ENCODE measurements at places on chromosomes 16 and 17.

DNA sequence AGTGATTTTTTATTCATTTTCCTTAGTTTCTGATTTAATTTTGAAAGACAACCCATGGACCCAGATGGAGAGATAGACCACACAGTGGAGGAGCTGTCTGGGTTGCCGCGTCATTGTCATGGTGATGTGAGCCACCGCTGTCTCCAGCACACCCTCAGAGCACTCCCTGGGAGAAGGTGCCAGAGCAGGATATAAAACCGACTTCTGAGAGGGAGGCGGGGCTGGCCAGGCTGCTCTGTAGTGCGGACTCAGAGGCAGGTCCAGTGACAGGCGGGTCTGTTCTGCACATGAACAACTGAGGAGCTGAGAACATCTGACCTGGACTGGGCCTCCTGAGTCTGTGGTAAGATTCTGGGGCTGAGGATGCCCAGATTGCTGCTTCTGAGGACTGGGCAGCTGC is 216.3 kb upstream of the NLRP1 start:
- no peak for DNase-seq

GRCh38 chr16:59259950-59260319 is 525.8 kb upstream of the GOT2 start:
- DNase-seq, result no peak

DNA sequence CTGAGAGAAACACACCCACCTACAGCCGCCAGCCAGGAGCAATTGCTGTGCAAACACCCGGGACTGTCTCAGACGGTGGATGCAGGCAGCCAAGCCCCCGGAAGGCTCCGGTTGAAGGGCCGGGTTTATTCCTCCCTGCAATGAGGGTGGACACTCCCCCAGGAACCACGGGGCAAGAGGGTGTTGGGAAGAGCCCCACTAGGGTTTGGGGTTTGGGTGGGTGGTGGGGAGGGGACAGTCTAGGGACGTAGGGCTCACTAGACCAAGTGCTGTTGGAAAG is 19.2 kb downstream of the JPH3 start:
- DNase-seq, result no peak

GRCh38 chr17:82976982-82977488 is 102.4 kb upstream of the METRNL start:
- DNase-seq, result no peak

DNA sequence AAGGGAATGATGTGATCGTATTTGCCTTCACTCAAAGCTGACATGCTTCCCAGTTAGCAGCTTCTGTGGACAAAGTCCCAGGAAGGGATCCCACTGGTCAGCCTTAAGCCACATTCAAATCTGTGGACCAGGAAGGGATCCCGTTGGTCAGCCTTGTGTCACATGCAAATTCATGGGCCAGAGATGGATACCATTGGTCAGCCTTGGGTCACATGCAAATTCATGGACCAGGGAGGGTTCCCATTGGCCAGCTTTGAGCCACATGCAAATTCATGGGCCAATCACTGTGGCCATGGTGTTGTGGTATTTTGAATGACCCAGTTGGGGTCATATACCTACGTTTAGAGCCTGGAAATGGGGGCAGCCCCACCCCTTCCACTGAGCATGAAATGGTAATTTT is 201.6 kb downstream of the HS3ST4 start:
- no peak for DNase-seq

GRCh38 chr16:79287424-79287917 is 313.1 kb downstream of the MAF start:
- DNase-seq, result no peak

- no peak for DNase-seq
Measured at GRCh38 chr16:3030222-3031212, 6.2 kb downstream of the BICDL2 start.

GRCh38 chr17:987931-988330 is 8.4 kb upstream of the NXN start:
- DNase-seq, result no peak

GRCh38 chr17:58323366-58324055 is 5.1 kb downstream of the TSPOAP1 start:
- no peak for DNase-seq

DNA sequence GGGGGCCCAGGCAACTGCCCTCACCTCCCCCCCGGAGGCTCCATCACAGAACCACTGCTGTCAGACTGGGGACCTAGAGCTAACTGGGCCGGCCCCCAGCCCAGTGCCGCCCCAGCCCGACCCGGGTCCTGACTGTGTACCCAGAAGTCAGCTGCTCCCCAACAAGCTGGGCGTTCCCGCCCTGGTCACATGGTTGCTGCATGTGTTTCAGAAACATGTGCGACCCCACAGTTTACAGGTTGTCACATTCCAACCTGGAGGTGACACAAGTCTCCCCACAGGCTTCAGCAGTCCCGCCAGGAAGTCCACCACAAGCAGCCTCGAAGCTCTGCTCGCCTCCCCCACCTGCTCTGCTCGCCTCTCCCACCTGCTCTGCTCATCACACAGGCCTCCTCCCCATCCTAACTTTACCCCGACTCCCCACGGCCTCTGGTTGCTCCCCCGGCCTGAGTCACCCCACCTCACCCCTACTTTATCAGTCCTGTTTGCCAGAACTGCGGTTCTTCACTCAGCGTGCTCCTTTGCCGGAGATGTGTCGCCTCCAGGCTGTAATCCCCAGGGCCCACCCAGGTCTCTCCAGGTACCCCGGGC is 968 bp downstream of the MRPL28 start:
- DNase-seq, result peak; percentile 14

- DNase-seq, result no peak
Measured at GRCh38 chr17:59962739-59963318, 1.7 kb downstream of the RNFT1 start.

- DNase-seq, result no peak
Measured at GRCh38 chr17:77462090-77462489, 321.3 kb downstream of the SEC14L1 start.

- DNase-seq, result no peak
Measured at GRCh38 chr16:23348579-23349469, 46.7 kb downstream of the SCNN1B start.

GRCh38 chr16:70746040-70746707 is 54.8 kb downstream of the VAC14 start:
- DNase-seq, result peak; percentile 68

GRCh38 chr17:67030641-67031040 is 13.7 kb upstream of the CACNG1 start:
- DNase-seq, result no peak

DNA sequence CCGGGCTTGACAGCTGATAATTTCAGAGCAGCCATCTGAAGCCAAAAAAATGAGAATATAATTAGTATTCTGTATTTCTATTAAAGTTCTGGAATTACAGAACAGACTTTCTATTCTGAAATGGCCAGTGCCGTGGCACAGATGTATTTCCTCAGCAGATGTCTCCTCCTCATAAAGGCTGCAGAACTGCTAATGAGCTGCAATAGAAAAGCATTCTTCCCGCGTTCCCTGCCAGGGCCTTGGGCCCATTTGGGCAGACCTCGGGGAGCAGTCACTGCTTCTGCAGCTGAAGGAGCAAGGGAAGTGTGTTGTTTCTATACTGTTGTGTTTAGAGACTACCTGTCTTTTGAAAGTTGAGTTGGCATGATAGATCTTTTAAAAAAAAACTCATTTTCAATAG is 152.6 kb upstream of the CACNG5 start:
- DNase-seq, result no peak

DNA sequence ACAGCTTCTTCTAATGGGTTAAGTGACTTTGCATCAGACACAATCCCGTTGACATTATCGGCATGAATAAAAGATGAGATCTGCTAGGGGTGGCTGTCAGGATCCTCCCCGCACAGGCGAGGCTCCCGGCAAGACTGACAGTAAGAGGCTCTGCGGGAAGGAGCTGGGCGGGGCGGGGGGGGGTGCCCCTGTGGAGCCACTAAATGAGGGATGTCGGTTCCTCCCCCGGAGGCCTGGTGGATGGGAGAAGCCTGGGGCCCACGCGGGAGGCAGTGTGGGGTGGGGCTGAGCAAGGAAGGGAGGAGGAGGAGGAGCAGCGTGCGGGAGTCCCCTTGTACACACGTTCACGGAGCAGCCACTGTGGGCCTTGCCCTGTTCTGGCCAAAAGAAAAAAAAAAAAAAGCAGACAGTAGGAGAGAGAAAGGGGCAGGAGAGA is 190.9 kb upstream of the GSE1 start:
- DNase-seq, result no peak

GRCh38 chr17:68602289-68602688 is 1.1 kb upstream of the FAM20A start:
- DNase-seq, result no peak

- no peak for DNase-seq
Measured at GRCh38 chr16:66020642-66021041, 345.8 kb upstream of the CDH5 start.

- DNase-seq, result no peak
Measured at GRCh38 chr16:85828166-85828565, 28.7 kb downstream of the COX4I1 start.

DNA sequence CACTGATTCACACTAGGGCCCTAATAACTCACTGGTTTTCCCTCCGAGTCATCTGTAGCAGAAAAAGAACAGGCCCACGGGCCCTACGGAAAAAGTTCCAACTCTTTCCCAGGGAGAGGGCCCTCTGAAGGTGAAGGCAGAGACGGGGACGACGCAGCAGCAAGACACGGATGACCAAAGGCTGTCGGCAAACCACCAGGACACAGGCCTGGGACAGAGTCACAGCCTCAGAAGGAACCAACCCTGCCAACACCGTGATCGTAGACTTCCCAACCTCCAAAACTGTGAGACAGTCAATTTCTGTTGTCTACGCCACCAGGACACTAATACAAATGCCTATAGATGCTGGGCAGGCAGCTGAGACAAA is 5.2 kb upstream of the SPHK1 start:
- no peak for DNase-seq

- no peak for DNase-seq
Measured at GRCh38 chr16:47592232-47592631, 131.1 kb downstream of the PHKB start.

- no peak for DNase-seq
Measured at GRCh38 chr16:12574721-12575120, 229.0 kb downstream of the CPPED1 start.

DNA sequence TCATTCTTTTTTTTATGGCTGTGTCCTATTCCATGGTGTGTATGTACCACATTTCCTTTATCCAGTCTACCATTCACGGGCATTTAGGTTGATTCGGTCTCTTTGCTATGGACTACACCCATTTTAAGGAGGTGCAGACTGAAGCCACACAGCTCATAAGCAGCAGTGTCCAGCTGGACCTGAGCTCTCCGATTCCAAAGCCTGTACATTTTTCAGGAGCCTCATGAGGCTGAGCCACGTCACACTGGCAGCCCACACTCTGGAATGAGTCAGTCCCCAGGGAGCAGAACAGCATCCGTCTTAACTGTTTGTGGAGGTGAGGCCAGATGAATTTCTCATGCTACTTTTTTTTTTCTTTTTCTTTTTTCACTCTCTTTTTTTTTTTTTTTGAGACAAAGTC is 116.1 kb downstream of the C16orf95 start:
- DNase-seq, result peak; percentile 79

- DNase-seq, result no peak
Measured at GRCh38 chr17:30278032-30278431, 13.7 kb downstream of the BLMH start.

- no peak for DNase-seq
Measured at GRCh38 chr16:7419441-7419840, 86.8 kb downstream of the RBFOX1 start.

GRCh38 chr17:42457107-42457792 is 1.4 kb upstream of the ATP6V0A1 start:
- DNase-seq, result no peak

- DNase-seq, result peak; percentile 68
Measured at GRCh38 chr17:80036715-80037477, 454 bp downstream of the CCDC40 start.

DNA sequence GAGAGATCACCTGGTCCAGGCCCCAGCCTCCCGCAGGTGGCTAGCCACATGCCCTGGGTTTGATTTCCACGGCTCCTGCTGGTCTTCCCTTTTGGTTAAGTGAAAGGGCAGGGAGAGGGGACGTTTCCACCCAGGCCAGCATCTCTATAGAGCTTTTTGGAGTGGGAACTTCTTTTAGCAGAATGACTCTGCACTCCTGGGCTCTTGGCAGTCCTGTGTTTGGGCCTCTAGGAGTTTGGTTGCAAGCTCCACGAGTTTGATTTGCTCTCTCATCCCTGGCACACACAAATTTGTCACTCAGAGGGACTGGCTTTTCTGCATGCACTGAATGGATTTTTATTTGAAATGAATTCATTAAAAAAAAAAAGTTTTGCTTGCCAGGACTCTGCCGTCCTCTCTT is 32.8 kb downstream of the MSI2 start:
- DNase-seq, result no peak

- peak; percentile 8 for DNase-seq
Measured at GRCh38 chr16:84500531-84500930, 3.9 kb downstream of the MEAK7 start.

GRCh38 chr16:56450275-56450985 is 702 bp downstream of the NUDT21 start:
- DNase-seq, result no peak

- no peak for DNase-seq
Measured at GRCh38 chr16:78804058-78804735, 704.7 kb downstream of the WWOX start.

DNA sequence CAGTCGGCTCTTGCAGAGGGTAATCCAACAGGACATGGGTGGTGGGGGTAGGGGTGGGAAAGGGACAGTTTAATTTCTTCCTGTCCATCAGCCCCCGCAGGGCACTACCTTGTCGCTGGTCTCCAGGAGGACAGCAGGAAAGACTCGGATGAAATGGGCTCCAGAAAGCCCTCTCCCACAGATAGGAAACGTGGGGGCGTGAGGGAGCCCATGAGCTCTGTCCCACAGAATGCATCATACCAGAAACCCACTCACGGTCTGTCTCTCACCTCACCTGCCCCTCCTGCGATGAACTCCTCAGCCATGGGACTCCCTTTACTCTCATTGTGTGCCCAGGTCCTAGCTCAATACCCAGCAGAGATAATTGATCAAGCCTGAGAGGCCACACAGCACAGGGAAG is 240.1 kb downstream of the GSG1L start:
- no peak for DNase-seq

DNA sequence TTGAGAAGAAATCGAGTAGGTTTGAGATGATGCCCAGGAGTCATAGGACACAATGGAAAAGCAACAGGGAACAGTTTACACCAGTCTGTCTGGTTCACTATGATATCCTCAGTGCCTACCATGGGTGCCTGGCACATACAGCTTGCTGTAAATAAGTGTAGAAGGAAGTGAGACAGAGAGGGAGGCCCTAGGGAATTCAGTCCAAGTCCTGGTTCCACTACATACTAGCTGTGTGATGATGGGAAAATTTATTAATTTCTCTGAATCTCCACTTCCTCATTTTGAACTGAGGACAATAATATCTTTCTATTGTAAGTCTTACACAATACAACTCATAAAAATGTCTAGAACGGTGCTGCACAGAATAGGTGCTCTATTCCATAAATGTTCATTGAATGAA is 53.3 kb upstream of the LYRM9 start:
- no peak for DNase-seq

DNA sequence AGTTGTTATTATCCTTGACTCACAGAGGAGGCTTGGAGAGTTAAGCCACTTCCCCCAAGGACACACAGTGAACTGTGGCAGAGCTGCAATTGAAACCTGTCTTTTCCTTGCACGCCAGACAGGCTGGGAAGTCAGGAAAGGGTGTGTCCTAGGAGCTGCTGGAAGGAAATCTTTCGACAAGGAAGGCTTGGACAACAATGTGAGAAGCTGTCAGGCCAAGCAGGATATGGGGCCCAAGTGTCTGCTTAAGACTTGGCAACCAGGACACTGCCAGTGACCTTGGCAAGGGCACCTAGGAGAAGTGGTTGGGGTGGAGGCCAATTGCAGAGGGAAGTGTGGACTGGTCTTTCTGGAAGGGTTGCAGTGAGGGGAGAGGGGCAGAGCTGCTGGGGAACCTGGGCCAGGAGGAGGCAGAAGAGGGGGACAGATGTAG is 2.1 kb upstream of the CAMKK1 start:
- no peak for DNase-seq
